ENCODE measurements at places on chromosomes 7 and 10.

GRCh38 chr10:92268748-92269147, 22.1 kb downstream of the CPEB3 start:
- no peak for DNase-seq

DNA sequence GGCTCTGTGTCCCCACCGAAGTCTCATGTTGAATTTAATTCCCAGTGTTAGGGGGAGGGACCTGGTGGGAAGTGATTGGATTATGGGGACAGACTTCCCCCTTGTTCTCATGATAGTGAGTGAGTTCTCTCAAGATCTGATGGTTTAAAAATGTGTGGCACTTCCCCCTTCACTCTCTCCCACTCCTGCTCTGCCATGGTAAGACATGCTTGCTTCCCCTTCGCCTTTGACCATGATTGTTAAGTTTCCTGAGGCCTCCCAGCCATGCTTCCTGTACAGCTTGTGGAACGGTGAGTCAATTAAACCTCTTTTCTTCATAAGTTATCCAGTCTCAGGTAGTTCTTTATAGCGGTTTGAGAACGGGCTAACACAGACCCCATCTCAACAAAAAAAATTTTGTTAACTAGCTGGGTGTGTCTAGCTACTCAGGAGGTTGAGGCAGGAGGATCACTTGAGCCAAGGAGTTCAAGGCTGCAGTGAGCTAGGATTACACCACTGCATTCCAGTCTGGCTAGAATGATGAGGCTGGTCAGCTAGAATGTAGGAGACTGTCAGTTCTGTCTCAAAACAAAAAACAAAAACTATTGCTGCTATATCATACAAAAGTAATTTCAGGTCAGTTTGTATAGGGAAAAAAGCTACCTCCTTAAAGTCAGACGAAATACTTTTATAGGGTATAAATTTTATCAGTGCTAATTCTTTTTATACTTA, 57.7 kb downstream of the ATAD1 start:
- no peak for DNase-seq

DNA sequence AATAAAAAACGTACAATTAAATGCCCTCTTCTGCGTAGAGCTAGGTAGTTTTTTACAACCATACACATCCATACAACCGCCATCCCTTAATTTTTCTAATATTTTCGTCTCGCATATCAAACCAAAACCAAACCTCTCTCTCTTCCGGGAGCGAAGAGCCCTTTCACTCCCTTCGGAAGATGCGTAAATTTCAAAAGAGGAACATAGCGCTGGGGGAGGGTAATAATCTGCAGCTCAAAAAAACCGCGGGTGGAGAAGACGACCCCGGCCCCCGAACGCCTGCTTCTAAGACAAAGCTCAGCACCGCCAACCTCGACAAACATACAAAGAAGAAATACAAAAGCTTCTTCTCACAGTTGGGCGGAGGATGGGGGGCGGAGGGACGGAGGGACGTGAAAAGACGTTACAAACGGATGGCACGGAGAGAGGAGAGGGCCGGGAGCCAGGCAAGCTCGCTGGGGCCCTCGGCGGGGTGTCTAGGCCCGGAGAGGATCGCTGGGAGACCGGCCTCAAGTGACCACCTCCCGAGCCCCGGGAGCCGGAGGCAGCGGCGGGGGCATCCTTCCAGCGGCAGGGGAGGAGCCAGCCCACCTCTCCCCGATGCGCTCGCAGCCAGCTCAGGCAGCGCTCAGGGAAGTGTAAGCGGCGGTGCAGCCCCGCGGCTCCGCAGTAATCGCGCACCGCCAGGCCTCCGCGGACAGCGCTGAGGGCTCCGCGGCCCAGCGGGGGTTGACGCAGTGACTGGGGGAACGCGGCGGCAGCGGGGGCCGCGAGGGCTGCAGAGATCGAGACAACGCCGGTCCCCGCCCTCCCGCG, 851 bp downstream of the MKRN1 start:
- no peak for DNase-seq

DNA sequence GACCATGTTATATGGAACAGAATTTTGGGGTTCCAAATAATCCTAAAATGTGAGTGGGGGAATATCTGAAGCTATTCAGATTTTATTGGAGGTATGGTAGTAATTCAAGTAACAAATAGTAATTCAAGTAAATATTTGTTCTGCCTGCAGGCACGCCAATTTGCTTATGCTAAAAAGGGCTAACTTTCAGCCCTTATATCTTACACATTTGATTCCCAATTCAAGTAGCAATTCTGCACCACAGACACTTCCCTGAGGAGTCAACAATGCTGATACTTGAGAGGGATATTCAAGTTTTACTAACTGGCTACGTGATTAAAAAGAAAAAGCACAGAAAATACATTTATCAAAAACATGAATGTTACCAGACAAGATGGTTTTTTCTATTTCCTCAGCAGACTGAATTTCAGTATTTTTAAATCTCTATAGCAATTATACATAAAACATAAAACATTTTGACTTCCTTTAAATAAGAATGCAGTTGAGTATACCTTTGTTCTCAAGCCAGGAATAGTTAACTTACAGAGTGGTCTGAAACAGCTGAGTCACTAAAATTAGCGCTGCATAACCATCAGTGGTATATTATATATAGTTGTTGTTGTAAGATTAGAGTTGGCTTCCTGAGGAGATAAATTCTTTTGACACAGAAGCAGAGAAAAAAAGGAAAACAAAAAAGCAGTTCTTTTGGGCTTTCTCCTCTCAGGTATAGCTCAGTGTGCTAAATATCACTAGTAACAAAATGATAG, 33.9 kb downstream of the MTPN start:
- no peak for DNase-seq
